ENCODE measurements at places on chromosomes 11 and 22. TPM values are rescaled to one million over a fixed set of nuclear protein-coding genes. Genes with fewer than 3 reads are reported as not detected.

DNA sequence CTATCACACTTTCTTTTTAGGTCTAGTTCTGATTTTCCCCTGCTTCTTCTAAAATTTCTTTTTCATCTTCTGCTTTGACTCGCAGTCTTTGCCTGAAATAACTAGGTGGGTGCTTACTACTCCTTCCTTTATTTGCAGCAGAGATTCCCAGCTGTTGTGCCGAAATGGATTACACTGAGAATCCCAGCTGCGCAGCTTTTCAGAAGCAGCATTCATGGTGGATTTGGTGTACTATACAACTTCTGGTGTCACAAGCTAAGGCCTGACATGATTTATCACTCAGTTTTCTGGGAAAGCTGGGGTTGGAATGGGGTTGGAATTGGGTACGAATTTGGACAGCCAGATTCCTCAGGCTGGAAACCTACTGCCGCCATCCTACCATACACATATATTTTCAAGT, 6.0 kb upstream of the XKR3 start:
- H3K36me3 ChIP-seq = no peaks in the 10 kb centered on the region
- no peaks in the 10 kb centered on the region for H3K27me3 ChIP-seq
- no peak overlapping the region for H3K27ac ChIP-seq
- no peaks in the 10 kb centered on the region for H3K4me1 ChIP-seq
- DNase-seq = no peak

- H3K27me3 ChIP-seq = no peaks in the 10 kb centered on the region
- peaks cover 3% of the 10 kb centered on the region for H3K4me1 ChIP-seq
- no peak overlapping the region for H3K4me3 ChIP-seq
Observed at GRCh38 chr11:47510209-47510608, 42.7 kb downstream of the CELF1 start.

GRCh38 chr11:77081976-77082836, 15.4 kb downstream of the CAPN5 start:
- H3K4me3 ChIP-seq = no peak overlapping the region
- peak overlapping the region; percentile 54 for H3K27ac ChIP-seq
- no peaks in the 10 kb centered on the region for H3K36me3 ChIP-seq
- DNase-seq = no peak
- H3K27me3 ChIP-seq = no peaks in the 10 kb centered on the region

- no peak overlapping the region for H3K4me3 ChIP-seq
- H3K36me3 ChIP-seq = no peaks in the 10 kb centered on the region
- H3K27ac ChIP-seq = no peak overlapping the region
- no peaks in the 10 kb centered on the region for H3K27me3 ChIP-seq
Observed at GRCh38 chr22:47382164-47382890, 619.9 kb downstream of the TBC1D22A start.

- no peak overlapping the region for H3K4me3 ChIP-seq
- no peaks in the 10 kb centered on the region for H3K27me3 ChIP-seq
- H3K36me3 ChIP-seq = no peaks in the 10 kb centered on the region
- peak; percentile 22 for DNase-seq
Observed at GRCh38 chr11:70467201-70468085, 69.1 kb downstream of the CTTN start.

- no peaks in the 10 kb centered on the region for H3K27me3 ChIP-seq
- H3K36me3 ChIP-seq = no peaks in the 10 kb centered on the region
- no peak overlapping the region for H3K4me3 ChIP-seq
- DNase-seq = no peak
- H3K4me1 ChIP-seq = peaks cover 13% of the 10 kb centered on the region
- no peak overlapping the region for H3K27ac ChIP-seq
Observed at GRCh38 chr11:118771547-118772288, 19.2 kb downstream of the DDX6 start.

OR5B21 gene
- total RNA-seq = not detected

CCDC179 gene
- total RNA-seq = not detected

Data from uterus (tissue), 4 donors.